Daoy (cell line): ENCODE measurements at places on chromosomes 3 and 15. TPM values are rescaled to one million over a fixed set of nuclear protein-coding genes. Genes with fewer than 3 reads are reported as not detected.
A peak's percentile ranks its signal among the peaks of the same experiment; 100 is the strongest.

Gene LDHAL6B
- total RNA-seq = not detected in 2 replicates

Gene GOLGA8T
- 1.5 TPM in 1 of 2 replicates, not detected in the other for total RNA-seq

Gene TMEM108
- 0.34 and 1.8 TPM in 2 replicates for total RNA-seq

Gene SENP8
- total RNA-seq = 0.24 and 1.7 TPM in 2 replicates

Gene HYKK
- total RNA-seq = 3.0 and 3.8 TPM in 2 replicates

Gene RNF168
- 12.0 and 14.5 TPM in 2 replicates for total RNA-seq

Gene FETUB
- not detected in 2 replicates for total RNA-seq

Gene FMN1
- total RNA-seq = 4.9 and 5.7 TPM in 2 replicates

Gene LNP1
- total RNA-seq = 7.1 and 8.3 TPM in 2 replicates

Gene C3orf85
- total RNA-seq = not detected in 2 replicates

Gene THBS1
- 567 and 839 TPM in 2 replicates for total RNA-seq

Gene CD276
- 24.6 and 24.7 TPM in 2 replicates for total RNA-seq

- peak; percentile 16 for DNase-seq
Measured at GRCh38 chr3:30597131-30597768, 9.2 kb upstream of the TGFBR2 start.

DNA sequence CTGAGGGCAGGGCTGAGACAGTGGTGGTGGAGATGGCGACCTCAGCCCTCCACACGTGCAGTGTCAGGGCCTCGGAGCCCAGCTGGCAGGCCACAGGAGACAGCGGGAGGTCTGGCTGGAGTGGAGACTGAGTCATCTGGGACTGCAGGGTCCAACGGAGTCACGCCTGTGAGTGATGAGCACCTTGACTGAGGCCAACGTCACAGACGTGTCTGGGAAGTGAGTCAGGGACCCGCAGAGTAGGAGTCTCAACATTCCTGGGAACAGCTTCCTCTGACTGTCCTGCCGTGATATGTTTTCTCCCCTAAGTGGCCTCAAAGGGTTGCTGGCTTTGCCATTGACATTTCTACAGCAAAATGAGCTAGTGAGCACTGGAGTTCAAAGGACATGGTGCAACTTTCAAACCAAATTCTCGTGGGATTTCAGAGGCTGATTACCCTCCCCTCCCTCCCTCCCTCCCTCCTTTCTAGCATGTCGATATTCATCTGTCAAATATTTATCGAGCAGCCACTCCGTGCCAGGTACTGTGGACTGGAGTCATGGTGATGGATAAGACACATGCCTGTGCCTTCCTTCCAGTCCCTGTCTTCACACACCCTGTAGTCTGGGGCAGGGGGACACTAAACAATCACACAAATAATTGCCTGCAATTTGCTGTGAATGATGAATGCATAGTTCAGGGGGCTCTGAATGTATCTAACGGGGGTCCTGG lies 53.3 kb upstream of the AMOTL2 start:
- DNase-seq = peak; percentile 100

DNA sequence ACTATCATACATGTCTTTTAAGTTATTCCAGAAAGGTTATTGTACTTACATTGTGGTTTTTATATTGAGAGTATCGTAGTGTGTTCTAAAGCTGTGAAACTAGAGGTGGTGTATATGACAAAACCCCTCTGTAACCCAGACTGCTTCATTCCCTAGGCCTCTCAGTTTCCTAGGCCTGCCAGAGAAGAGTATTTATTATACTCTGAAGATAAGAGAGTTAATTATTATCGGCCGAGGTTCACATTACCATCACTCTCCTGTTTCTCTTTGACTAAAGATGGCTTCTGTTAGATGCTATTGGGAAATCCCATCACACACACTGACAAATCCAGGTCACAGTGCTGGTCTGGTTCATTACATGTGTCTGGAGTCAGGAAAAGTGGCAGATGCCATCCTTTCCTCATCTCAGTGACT lies 20.5 kb downstream of the EXOSC7 start:
- no peak for DNase-seq

GRCh38 chr3:162704238-162704637 lies 1207.6 kb downstream of the OTOL1 start:
- no peak for DNase-seq

DNA sequence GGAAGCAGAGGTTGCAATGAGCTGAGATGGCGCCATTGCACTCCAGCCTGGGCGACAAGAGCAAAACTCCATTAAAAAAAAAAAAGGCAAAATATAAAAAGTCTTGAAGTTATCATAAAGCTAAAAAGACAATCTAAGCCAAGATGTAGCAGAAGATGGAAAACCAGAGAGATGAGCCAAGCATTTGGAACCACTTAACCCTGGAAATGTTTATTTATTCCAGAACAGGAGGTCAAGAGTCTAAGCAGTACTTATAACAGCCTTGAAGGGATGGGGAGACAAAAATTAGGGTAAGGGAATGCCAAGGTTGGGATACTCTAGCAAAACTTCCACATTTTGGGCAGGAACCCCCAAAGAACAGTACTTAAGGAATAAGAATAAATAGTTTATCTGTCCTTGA lies 30.1 kb downstream of the FAIM start:
- no peak for DNase-seq

GRCh38 chr15:41990243-41990605 lies 17.9 kb upstream of the EHD4 start:
- DNase-seq = no peak

- no peak for DNase-seq
Measured at GRCh38 chr15:78353093-78353492, 12.9 kb downstream of the CRABP1 start.

DNA sequence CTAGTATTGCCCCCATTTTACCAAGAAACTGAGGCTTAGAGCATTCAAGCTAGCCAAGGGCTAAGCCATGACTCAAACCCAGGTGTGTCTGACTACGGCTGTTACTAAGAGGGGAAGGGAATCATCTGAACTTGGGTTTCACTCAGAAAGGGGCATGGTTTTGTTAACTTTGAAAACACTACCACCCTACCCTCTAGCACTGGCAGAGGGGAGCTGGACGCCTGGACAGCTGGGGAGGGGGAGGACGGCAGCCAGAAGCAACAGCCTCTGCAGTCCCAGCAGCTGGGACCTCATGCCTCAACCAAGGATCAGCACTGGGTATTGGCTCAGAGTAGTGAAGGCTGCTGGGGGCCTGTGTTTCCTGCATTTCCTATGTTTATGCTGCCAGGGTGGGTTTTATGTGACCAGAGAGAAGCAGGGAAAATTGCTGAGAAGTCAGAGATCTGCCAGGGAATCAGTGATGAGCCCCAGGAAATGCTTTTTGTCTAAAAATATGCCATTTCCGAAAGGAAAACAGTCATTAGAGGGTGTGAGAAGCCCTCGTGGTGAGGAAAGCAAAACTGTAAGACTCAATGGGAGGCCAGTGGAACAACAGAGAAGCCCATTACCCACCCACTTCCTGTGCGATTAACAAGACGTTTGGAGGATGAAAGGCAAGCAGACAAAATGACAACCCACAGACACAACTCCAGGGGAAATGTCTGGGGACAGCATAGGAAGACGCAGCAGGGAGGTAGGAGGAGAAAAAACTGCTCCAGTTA lies 41.2 kb downstream of the LIPC start:
- DNase-seq = peak; percentile 73

- DNase-seq = no peak
Measured at GRCh38 chr3:155024006-155024638, 56.0 kb upstream of the MME start.

DNA sequence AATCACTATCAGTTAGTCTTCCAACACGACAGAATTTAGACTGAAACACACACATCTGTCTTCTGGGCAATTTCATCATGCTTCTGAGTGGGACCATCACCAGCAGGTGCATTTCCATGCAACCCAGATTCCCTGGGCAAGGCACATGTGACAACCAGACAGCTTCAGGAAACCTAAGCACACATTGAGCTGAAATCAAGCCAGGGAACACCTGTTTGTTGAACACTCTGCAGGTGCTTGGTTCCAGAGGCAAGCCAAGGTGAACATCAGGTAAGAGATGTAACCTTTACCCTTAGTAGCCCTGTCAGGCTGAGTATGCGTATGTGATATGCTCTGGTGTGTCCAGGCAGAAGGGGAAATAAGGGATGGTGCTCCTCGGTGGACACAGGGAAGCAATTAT lies 3.3 kb upstream of the PSMD2 start:
- DNase-seq = no peak

GRCh38 chr3:156816794-156817645 lies 9.1 kb upstream of the LEKR1 start:
- peak; percentile 78 for DNase-seq

DNA sequence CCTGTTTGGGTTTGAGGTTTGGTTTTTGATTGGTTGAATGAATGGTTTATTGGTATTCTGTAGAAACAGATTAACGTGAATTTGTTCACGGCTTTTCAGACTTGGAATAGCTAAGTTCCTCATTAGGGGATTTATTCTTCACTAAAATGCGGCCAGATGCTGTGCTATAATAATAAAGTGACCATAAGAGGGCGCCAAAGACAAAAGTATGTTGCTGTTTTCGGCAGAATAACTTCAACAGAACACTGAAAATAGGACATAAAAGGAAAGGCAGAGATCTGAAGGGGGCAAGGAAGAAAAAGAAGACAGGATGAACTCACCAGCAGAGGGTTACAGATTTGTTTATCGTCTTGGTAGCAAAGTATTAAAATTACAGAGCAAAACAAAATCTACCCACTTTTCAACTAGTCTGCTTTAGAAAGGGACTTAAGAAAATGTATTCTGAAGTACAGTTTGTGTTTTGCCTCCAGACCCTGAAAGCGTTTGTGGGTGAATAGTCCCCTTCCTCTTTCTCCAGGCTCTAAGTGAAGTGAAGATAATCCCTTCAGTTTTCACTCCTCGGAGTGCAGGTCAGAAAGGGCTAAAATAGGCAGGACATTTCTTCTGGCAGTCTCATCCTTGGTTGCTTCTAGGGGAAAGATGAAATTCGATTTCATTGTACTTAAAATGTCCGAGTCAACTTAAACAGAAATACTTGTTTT lies 147.6 kb downstream of the IL20RB start:
- peak; percentile 45 for DNase-seq

- DNase-seq = no peak
Measured at GRCh38 chr15:57503911-57504598, 87.6 kb upstream of the MYZAP start.

DNA sequence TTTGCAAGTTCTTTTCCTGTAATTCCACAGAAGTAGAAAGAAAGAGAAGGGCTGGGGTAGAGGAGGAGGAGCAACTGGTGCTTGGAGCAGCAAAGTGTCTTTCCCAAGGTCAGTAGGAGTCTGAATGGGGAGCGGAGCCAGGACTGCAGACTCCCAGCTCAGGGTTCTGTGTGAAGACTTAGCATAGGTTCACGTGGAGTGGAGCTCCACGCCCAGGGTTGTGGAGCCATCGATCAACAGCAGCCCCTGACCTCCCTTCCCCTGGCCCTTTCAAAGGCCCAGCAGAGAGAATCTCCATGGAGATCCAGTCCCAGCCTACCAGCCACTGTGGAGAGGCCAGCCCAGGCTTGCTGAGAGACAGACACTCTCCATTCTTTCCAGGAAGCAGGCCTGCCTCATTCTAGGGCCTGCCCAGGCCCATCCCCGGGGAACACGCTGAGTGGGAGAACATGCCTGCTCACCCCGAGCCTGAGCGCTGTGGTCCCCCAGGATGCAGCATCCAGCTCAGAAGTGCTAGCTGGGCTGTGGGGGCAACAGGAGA lies 62.1 kb downstream of the CORO2B start:
- DNase-seq = no peak

- no peak for DNase-seq
Measured at GRCh38 chr15:94100863-94101262, 130.5 kb upstream of the MCTP2 start.
